Renal cortical epithelial cell (primary cell): ENCODE measurements at places on chromosomes 2 and 18. TPM values are rescaled to one million over a fixed set of nuclear protein-coding genes. Genes with fewer than 3 reads are reported as not detected.

SLC5A7 gene
- not detected in 2 replicates for total RNA-seq

CFAP65 gene
- 0.65 TPM in 1 of 2 replicates, not detected in the other for total RNA-seq

SULT6B1 gene
- not detected in 2 replicates for total RNA-seq

ADCYAP1 gene
- total RNA-seq: not detected in 2 replicates

GPR45 gene
- not detected in 2 replicates for total RNA-seq

ST8SIA3 gene
- total RNA-seq: not detected in 2 replicates

MAIP1 gene
- 26.2 and 31.3 TPM in 2 replicates for total RNA-seq

L3MBTL4 gene
- total RNA-seq: 2.2 and 9.6 TPM in 2 replicates
